ENCODE measurements at places on chromosomes 13 and 19. TPM values are rescaled to one million over a fixed set of nuclear protein-coding genes. Genes with fewer than 3 reads are reported as not detected.

GRCh38 chr19:51702825-51703574 is 9.9 kb downstream of the SPACA6 start:
- DNase-seq: no peak

Gene CYSLTR2
- 0.09 TPM for total RNA-seq

DNA sequence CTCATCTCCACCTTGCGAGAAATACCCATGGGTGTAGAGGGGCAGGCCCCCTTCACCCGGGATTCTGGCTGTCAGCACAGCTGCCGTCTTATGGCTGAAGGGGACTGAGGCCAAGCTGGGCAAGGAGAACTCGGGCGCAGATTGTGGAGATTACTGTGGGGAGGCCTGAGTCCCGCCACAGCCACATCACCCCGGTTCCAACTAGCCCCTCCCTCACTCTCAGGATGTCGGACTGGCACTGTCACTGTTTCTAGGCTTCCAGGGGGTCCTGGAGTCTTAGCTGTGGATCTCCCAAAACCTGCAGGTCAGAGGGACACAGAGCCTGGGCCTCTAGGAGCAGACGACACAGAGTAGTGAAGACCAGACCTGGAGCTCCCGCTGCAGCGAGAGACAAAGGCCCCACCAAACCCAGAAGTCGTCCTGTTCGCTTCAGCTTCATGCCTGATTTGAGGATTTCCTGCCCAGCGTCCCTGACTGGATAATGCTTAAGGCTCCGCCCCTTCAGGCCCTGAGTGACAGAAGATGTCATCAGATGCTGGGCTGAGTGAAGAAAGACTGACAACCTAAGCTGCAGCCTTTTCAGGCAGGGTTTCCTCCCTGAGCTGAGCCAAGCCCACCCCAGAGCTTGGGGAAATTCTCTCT is 55.8 kb downstream of the ZNF93 start:
- DNase-seq: peak; percentile 40

Gene SPTBN4
- 0.40 TPM for total RNA-seq

Gene CNN1
- total RNA-seq: 72.4 TPM

Gene KCTD12
- total RNA-seq: 94.2 TPM

- DNase-seq: no peak
Measured at GRCh38 chr13:111864566-111864965, 202.4 kb upstream of the SOX1 start.

DNA sequence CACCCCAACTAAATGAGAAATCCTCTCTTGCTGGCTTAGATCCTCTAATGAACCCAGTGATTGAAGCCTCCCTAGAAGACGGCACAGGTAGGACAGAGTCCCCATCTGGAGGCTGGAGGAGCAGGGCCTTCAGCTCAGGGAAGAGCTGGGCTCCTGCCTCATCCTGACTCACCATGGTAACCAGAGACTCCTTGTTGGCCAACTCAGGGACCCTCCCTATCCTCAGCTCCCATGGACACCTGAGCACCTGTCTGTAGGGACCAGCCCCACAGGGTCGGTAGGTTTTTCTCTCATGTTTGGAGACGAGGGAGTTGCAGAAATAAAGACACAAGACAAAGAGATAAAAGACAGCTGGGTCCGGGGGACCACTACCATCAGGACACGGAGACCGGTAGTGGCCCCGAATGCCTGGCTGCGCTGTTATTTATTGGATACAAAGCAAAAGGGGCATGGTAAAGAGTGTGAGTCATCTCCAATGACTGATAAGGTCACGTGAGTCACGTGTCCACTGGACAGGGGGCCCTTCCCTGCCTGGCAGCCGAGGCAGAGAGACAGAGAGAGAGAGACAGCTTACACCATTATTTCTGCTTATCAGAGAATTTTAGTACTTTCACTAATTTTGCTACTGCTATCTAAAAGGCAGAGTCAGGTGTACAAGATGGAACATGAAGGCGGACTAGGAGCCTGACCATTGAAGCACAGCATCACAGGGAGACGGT is 26.6 kb downstream of the SIGLEC7 start:
- no peak for DNase-seq

Gene LHB
- total RNA-seq: not detected

DNA sequence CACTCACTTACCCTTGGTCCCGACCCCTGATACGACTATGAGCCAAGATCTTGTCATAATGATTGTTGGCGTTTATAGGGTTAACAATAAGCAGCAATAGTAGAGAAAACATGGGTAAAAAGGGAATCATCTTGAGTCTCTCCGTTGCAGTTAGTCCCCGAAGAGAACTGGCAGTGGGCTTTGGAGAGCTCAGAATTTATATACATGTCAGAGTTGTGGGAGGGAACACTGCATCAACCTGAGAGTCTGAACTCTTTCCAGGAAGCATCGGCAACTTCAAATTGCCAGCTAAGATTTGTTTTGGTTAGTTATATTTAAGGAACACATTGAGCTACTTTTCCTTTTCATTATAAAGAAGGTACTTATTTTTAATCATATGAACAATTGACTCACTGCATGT is at the start of gene POSTN:
Gene POSTN, minus strand, starts transcription at position 172 of the 400 bp plus-strand sequence. Its CDS starts 42 bp downstream, at position 130.
- DNase-seq: peak; percentile 97

Gene BLOC1S3
- total RNA-seq: 1.8 TPM

GRCh38 chr13:108711386-108711785 is 82.0 kb downstream of the MYO16 start:
- no peak for DNase-seq

Gene CDK8
- 17.3 TPM for total RNA-seq

Gene FAM124A
- 2.0 TPM for total RNA-seq

Gene PODNL1
- 0.09 TPM for total RNA-seq

GRCh38 chr19:33690378-33691029 is 68.8 kb downstream of the CHST8 start:
- no peak for DNase-seq

DNA sequence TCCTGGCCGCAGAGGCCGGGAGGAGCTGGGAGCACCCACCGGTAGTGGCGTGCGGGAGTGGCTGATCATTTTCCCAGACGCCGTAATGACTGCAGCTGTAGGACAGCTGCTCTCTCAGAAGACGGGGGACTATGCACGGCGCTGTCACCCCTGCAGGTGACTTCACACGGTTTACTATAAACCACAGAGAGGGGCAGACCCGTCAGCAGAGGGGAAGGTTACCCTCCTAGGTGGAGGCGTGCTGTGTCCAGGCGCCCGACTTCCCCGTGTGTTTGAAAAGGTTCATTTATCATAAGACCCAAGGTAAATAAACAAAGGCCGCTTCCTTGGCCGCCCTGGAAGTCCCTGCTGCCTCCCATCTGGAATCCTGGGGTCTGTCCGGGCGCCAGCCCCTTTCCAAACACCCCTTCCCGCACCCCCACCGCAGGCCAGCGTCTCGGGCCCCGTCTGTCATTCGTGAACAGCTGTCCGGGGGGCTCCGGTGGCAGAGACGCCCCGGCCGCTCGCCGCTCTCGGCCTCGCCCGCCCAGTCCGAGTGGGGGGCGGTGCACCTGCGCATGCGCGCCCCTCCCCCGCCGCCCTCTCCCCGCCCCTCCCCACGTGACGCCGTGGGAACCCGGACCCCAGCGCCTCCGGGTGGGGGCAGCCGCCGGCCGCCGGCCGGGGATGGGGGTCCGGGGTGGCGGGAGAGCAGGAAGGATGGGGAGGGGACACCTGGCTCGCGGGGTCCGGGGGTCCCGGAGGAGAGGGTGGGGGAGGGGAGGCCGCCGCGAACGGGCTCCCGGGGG is 915 bp downstream of the SHC2 start:
- DNase-seq: peak; percentile 88

DNA sequence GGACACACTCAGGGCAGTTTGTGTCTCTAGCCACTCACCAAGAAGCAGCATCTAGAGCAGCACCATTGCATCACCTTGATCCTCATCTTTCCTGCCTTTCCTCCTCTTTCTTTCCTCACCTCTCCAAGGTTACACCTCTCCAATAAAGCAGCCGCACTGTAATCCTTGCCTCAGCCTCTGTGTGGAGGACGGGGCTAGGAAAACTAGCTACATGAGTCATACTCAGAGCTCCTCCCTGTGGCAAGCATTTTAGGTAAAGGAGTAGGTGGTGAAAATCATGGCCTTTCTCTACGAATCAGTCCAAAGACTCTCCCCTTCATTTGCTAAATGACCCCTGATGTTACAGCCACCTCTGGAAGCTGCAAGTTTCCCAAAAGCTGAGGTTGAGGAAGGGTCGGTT is 108.9 kb downstream of the DNAJC15 start:
- no peak for DNase-seq

DNA sequence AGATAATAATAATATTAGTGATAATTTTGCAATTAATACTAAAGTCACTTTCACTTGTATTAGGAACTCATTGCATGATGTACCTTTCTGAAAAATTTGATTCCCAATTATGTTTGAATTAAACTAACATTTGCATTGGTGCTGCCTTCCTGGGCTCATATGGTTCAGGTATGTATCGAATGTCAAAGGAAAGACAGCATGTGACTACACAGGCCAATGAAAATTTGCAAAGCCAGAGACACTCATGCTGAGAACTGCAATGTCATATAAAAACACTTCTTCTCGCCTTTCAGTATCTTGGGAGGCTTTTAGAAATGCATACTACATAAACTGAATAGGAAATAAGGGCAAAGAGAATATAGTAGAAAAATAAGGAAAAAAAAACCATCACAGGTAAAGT is 44.3 kb downstream of the RAP2A start:
- no peak for DNase-seq

Gene ACER1
- not detected for total RNA-seq

GRCh38 chr13:51083706-51084105 is 27.4 kb downstream of the C13orf42 start:
- no peak for DNase-seq

GRCh38 chr19:40718774-40719391 is 2.0 kb downstream of the ITPKC start:
- peak; percentile 53 for DNase-seq

DNA sequence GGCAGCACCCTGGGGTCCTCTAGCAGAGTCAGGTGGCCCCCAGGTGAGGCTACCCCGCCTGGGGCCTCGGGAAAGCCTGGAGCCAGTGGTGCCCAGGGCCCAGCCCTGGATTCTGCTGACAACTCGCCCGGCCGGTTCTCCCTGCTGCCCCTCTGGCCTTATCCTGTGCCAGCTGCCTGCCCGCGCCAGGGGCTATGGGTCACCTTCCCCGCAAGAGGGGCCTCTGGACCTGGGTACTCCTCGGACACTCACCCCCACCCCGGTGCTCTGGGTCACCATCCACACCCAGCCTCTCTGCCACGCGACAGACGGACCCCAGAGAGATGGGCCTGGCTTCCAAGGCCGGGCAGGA is 24.0 kb downstream of the ZBTB7A start:
- no peak for DNase-seq

GRCh38 chr19:4014541-4015491 is 7.3 kb downstream of the PIAS4 start:
- DNase-seq: no peak

Gene ATP1A3
- total RNA-seq: 0.18 TPM

DNA sequence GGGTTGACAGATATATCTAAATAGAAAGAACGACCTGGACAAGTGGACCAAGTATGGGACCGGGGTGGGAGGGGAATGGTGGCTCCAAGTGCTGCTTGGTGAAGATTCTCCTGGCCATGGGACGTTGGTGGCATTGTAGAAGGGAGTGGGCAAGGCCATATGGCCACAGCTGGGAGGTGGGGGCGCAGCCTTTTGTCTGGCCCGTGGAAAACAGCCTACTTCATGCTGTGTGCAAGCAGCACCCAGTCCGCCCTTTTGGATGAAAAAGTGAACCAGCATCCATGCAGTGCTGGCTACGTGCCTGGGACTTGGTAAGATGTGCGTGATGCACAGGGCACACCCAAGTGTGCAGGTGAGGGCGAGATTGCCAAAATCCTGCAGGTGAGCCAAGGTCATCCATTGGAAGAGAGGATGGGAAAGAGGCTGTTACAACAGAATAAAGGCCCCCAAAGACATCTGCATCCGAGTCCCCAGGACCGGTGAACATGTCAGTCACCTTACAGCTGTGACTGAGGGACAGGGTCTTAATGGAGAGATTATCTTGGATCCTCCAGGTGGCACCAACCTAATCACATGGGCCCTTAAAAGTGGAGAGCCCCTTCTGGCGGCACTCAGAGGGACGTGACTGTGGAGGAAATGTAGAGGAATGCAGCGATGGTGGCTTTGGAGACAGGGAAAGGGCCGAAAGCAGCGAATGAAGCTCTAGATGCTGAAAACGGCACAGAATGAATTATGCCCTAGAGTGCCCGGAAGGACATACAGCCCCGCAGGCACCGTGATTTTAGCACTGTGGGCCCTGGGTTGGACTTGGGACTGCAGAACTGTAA is 40.8 kb downstream of the TEX29 start:
- no peak for DNase-seq

Gene PDX1
- not detected for total RNA-seq

DNA sequence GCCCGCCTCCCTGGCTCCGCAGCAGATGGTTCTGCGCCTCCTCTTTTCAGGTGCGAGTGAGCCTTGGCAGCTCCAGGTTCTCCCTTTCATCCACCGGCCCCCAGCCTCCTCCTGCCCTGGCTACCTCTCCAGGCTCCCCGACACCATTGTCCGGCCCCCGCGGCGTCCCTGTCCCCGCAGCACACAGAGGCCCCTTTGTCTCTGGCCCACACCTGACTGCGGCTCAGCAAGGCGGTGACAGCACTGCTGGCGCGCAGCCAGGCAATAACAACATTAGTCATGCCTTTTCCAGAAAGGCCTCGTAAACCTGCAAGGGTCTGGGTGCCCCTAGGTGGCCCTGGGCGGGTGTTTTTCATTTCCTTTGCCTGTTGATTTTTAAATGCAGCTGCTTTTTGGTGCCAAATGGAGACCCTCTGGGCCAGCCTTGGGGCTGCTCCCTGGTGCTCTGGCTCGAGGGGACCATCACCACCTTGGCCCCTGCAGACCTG is 73.2 kb upstream of the MEDAG start:
- DNase-seq: peak; percentile 48

DNA sequence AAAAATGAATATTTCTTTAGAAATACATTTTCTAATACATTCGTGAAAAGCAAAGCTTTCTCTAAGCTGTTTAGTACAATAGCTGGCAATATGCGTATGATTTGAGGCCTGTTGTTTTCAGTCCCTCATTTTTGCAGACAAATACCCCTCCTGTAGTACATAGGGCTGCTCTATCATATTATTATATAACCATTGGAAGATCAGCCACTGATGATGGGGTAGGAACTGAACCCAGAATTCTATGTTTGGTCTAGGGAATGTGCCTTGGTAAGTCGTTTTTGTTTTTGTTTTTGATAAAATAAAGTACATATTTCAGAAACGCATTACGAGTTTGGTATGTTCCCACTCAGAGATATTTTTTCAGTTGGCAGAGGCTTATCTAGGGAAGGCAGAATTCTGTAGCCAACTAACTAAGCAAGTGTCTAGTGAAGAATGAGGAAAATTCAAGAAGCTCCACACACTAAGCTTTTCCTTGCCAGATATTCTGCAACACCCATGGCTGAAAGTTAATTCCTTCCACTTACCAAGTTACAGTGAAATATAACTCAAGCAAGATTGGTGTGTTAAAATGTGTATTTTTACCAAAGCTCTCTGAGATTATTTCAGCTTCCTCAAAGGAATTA is 656.9 kb upstream of the MIR17HG start:
- peak; percentile 30 for DNase-seq

DNA sequence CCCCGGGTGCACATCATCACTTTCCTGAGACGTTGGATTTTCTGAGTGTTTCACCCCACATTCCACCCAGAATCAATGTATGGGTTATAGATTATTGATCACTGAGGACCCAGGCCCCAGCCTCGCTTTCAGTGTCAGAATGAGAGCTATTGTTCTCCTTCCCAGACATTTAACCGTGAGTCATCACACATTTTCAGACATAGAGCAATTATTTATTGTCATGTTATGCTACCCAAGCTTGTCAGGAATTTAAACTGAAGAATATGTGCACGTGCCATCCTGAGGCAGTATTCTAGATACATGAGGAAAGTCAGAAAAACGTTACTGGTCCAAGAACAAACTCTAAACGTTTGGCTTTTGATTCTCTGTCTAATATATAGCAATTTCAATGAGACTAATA is 276.6 kb upstream of the ZNF507 start:
- no peak for DNase-seq

- peak; percentile 68 for DNase-seq
Measured at GRCh38 chr19:46945694-46946489, 73.7 kb upstream of the NPAS1 start.

All from muscle of leg (tissue), 16 donors.